ENCODE measurements at places on chromosomes 5 and 9.

DNA sequence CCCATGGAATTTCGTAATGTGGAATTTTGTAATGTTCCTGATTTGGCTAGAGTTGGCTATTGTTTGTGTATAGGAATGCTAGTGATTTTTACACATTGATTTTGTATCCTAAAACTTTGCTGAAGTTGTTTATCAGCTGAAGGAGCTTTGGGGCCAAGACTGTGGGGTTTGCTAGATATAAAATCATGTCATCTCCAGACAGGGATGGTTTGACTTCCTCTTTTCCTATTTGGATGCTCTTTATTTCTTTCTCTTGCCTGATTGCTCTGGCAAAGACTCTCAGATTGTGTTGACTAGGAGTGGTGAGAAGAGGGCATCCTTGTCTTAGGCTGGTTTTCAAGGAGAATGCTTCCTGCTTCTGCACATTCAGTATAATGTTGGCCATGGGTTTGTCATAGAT is 91.0 kb downstream of the NNT start:
- DNase-seq: no peak

DNA sequence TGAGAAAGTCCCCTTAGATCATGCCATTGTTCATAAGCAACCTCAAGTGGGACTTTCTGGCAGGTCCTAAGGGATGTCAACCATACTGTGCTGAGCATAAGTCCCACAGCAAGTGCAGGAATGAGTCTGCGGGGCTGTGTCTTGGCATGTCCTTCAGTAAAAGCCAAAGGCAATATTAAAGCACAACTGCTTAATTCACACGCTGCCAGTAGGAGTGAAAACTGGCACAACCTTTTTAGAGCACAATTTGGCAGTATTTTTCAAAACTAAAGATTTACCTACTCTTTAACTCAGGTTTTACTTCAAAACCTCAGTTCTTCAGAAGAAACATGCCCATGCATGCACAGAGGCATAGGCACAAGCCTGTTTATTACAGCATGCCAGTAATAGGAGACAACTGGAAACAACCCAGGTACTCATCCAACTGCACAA is 24.4 kb upstream of the SMAD5 start:
- no peak for DNase-seq

DNA sequence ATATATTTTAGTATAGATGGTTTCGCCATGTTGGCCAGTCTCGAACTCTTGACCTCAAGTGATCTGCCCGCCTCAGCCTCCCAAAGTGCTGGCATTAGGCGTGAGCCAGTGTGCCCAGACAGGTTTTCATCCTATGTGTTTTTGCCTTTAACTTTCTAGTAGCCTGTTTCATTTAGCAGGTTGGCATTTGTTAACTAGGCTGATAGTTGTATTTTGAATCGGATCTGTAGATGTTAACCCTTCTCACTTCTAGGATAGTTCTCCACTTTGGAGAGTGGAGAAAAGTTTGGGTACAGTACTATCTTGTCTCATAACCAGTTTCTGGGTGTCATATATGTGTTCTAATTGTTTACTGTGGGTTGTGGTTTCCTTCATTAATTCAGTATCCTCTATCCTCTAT is 7.3 kb upstream of the FGF18 start:
- DNase-seq: no peak

GRCh38 chr5:159549046-159549445 is 218.8 kb upstream of the IL12B start:
- DNase-seq: no peak

GRCh38 chr5:4866131-4866659 is 273.9 kb upstream of the ADAMTS16 start:
- no peak for DNase-seq
